ENCODE measurements at places on chromosomes 13 and 19. TPM values are rescaled to one million over a fixed set of nuclear protein-coding genes. Genes with fewer than 3 reads are reported as not detected.
A peak's percentile ranks its signal among the peaks of the same experiment; 100 is the strongest.

- H3K36me3 ChIP-seq = no peaks in the 10 kb centered on the region
- H3K4me1 ChIP-seq = peaks cover 5% of the 10 kb centered on the region
- no peak overlapping the region for H3K27ac ChIP-seq
- no peak overlapping the region for H3K4me3 ChIP-seq
- no peak for DNase-seq
- H3K27me3 ChIP-seq = no peaks in the 10 kb centered on the region
Observed at GRCh38 chr13:23505007-23505406, 65.2 kb upstream of the TNFRSF19 start.

ZNF700 gene
- 14.1 TPM for total RNA-seq

UBE2L5 gene
- not detected for total RNA-seq

DNA sequence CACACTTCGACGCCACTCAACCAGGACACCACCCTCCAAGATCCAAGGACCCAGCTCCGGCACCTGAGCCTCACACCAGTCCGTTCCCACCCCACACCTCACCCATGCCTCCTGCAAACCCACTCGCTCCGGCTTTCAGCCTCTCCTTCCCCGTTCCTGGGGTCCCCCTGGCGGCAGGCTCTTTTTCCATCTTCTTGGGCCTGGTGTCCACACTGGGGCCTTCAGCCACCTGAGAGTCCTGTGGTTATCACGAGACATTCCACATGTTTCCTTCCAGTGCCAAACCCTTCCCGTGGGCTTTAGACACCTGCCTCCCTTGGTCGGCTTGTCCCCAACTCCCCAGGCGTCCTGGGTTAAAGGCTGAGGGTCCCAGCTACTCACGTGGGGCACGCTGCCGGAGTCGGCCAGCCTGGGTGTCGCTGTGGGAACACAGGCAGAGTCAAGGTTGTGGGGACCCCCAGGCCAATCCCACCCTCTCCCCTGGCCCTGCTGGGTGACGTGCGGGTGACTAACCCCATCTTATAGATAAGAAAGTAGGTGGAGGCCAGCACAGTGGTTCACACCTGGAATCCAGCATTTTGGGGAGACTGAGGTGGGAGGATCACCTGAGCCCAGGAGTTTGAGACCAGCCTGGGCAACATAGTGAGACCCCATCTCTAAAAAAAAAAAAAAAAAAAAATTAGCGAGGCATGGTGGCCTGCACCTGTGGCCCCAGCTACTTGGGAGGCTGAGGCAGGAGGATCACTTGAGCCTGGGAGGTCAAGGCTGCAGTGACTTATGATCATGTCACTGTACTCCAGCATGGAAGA is 1.9 kb downstream of the JSRP1 start:
- no peaks in the 10 kb centered on the region for H3K36me3 ChIP-seq
- H3K4me3 ChIP-seq = peak overlapping the region; percentile 65
- H3K27me3 ChIP-seq = peaks cover 4% of the 10 kb centered on the region
- DNase-seq = peak; percentile 66
- H3K27ac ChIP-seq = peak overlapping the region; percentile 21

TMPRSS9 gene
- not detected for total RNA-seq

- H3K27ac ChIP-seq = no peak overlapping the region
- no peak overlapping the region for H3K4me3 ChIP-seq
- no peaks in the 10 kb centered on the region for H3K27me3 ChIP-seq
- H3K36me3 ChIP-seq = peaks cover 5% of the 10 kb centered on the region
Observed at GRCh38 chr13:89568276-89568675, 1779.2 kb upstream of the MIR17HG start.

- H3K4me1 ChIP-seq = peaks cover 16% of the 10 kb centered on the region
- H3K4me3 ChIP-seq = no peak overlapping the region
- no peak overlapping the region for H3K27ac ChIP-seq
Observed at GRCh38 chr19:54155694-54156093, 3.8 kb downstream of the LENG1 start.

DNA sequence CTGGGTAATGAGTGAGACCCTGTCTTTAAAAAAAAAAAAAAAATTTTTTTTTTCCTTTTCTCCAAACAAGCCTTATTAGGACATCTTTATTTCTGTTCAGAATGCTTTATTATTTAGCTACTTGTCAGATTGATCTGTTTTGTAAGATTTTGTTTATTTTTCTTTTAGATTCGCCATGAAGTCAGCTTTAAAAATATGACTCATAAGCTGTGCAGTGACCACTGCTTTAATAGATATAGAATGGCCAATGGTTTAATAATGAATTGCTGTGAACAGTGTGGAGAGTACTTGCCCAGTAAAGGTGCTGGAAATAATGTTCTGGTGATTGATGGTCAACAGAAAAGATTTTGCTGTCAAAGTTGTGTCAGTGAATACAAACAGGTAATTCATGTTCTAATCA is 47.7 kb downstream of the ZMYM2 start:
- no peaks in the 10 kb centered on the region for H3K27me3 ChIP-seq
- no peak for DNase-seq
- no peak overlapping the region for H3K27ac ChIP-seq
- peaks cover 44% of the 10 kb centered on the region for H3K36me3 ChIP-seq
- H3K4me1 ChIP-seq = peaks cover 14% of the 10 kb centered on the region

FGF21 gene
- total RNA-seq = not detected

CASP14 gene
- not detected for total RNA-seq

GRCh38 chr19:53907193-53907581 is 1.9 kb upstream of the CACNG7 start:
- H3K4me3 ChIP-seq = peak overlapping the region; percentile 32
- peaks cover 10% of the 10 kb centered on the region for H3K4me1 ChIP-seq
- peaks cover 85% of the 10 kb centered on the region for H3K27me3 ChIP-seq
- no peak for DNase-seq
- H3K36me3 ChIP-seq = no peaks in the 10 kb centered on the region
- no peak overlapping the region for H3K27ac ChIP-seq

RASIP1 gene
- total RNA-seq = 2.4 TPM

GRCh38 chr13:31042049-31042448 is 109.6 kb downstream of the TEX26 start:
- no peaks in the 10 kb centered on the region for H3K36me3 ChIP-seq
- H3K4me1 ChIP-seq = no peaks in the 10 kb centered on the region
- no peak overlapping the region for H3K27ac ChIP-seq

GDF15 gene
- total RNA-seq = 14.4 TPM

- no peak for DNase-seq
- H3K27ac ChIP-seq = no peak overlapping the region
- no peaks in the 10 kb centered on the region for H3K36me3 ChIP-seq
- H3K4me1 ChIP-seq = peaks cover 4% of the 10 kb centered on the region
- peak overlapping the region; percentile 75 for H3K4me3 ChIP-seq
- peaks cover 37% of the 10 kb centered on the region for H3K27me3 ChIP-seq
Observed at GRCh38 chr13:21074546-21074945, 13.2 kb upstream of the LATS2 start.

- H3K36me3 ChIP-seq = no peaks in the 10 kb centered on the region
- H3K27ac ChIP-seq = peak overlapping the region; percentile 2
- H3K4me3 ChIP-seq = no peak overlapping the region
- DNase-seq = no peak
- H3K4me1 ChIP-seq = peaks cover 2% of the 10 kb centered on the region
Observed at GRCh38 chr19:35811317-35812219, 1.1 kb downstream of the PRODH2 start.

YJEFN3 gene
- 27.6 TPM for total RNA-seq

DNA sequence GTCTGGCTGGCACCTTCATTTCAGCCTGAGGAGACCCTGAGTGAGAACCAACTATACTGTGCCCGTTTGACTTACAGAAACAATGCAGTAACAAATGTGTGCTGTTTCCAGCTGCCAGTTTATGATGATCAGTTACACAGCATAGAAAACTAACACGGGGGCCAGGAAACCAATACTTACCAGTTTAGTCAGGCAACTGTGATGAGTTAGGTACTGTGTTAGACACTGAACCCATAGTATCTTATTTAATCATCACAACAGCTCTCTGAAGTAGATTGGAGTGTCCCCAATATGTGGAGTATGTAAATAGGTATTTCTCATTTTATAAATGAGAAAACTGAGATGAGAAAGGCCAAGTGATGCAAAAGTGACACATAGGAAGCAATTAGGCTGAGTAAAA is 620.9 kb upstream of the KLF12 start:
- no peak overlapping the region for H3K27ac ChIP-seq
- no peak for DNase-seq
- no peaks in the 10 kb centered on the region for H3K36me3 ChIP-seq
- H3K4me1 ChIP-seq = no peaks in the 10 kb centered on the region
- no peaks in the 10 kb centered on the region for H3K27me3 ChIP-seq
- H3K4me3 ChIP-seq = no peak overlapping the region

MADCAM1 gene
- 1.0 TPM for total RNA-seq

DNA sequence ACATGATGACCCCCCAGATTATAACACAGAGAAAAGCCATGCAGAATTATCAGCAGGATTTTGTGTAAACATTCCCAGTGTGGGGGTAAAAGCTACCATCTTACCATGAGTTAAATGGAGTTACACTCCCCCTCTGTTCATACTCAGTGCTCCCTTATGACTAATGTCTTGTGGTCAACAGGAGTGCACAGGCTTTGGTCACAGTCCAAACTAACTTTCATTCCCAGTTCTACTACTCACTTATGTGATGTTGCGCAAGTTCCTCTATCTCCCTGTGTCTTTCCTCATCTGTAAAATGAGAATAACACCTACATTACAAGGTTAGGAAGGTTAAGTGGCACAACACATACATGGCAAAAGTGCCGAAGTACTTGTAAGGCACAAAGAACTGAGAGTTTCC is 277.9 kb downstream of the RBM26 start:
- no peak for DNase-seq
- H3K4me3 ChIP-seq = no peak overlapping the region
- H3K36me3 ChIP-seq = no peaks in the 10 kb centered on the region
- H3K4me1 ChIP-seq = no peaks in the 10 kb centered on the region

WBP4 gene
- 11.0 TPM for total RNA-seq

DNA sequence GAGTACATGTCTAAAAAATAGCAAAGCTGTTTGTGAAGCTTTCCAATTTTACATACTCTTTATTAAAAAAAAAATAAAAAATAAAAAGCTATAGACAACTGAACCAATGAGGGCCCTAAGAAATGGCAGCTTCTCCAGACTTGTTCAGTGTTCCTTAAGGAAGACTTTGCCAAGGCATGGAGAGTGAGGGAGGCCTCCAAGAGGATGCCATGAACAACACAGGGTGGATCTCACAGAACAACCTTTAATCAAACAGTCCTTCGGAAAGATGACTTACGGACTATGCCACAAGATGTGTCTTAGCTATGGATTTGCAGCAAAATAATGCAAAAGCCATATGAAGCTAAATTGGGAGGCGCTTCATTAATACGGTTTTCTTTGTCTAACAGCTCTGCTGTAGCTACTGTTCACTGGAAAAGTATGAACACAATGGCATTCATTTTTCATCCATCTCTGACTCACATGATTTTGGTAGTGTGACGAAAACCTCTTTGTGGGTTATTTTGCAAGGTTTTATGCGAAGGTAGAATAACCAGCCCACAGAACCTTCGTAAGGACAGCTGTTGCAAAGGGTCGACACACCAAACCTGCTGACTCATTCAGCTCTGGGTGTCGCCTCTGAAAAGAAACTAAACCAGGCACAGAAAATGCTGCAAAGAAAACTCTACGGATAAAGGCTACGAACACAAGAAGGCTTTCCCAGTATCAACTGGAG is 27.7 kb downstream of the EFNB2 start:
- DNase-seq = no peak
- H3K27ac ChIP-seq = peak overlapping the region; percentile 81
- H3K27me3 ChIP-seq = no peaks in the 10 kb centered on the region
- no peak overlapping the region for H3K4me3 ChIP-seq
- peaks cover 19% of the 10 kb centered on the region for H3K36me3 ChIP-seq

TMEM221 gene
- 3.6 TPM for total RNA-seq

DNA sequence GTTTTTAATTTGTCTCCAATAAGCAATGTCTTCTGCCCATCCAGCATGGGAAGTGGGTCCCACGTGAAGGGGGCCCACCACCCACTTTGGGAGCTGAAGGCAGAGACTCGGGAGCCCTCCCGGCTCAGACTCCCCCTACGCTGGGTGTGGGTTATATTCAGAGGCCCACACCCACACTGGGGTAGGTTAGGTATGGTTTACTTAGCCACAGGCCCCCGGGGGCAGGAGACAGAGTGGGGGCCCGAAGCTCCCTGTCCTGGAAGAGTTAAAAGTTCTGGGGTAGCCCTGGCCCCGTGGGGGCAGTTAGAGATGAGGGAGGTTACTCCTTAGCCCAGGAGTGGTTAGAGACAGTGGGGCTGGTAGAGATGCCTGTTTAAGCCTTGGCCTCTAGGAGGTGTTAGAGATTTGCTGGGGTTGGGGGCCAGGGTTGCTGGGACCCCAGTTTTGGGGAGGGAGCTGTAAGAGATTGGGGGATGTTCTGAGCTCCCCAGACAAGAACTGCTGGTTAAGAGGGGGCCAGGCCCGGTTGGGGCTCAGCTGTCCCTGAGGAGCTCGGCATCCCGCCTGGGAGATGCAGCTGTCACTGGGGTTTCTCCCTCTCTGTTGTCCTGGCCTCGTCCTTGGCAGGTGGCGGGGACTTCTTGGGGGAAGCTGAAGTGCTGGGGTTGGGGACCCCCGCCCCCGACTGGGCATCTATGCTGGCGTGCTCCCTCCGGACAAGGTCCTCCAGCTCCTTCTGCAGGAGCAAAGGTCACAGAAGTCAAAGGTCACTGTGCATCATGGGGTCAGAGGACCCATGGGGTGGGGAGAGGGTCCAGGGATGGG is 712 bp upstream of the RINL start:
- peaks cover 1% of the 10 kb centered on the region for H3K36me3 ChIP-seq
- peak overlapping the region; percentile 29 for H3K27ac ChIP-seq
- no peak overlapping the region for H3K4me3 ChIP-seq

- DNase-seq = no peak
- peaks cover 11% of the 10 kb centered on the region for H3K27me3 ChIP-seq
- peaks cover 28% of the 10 kb centered on the region for H3K4me1 ChIP-seq
- H3K36me3 ChIP-seq = no peaks in the 10 kb centered on the region
Observed at GRCh38 chr13:99655351-99656091, 154.2 kb downstream of the TM9SF2 start.

DNA sequence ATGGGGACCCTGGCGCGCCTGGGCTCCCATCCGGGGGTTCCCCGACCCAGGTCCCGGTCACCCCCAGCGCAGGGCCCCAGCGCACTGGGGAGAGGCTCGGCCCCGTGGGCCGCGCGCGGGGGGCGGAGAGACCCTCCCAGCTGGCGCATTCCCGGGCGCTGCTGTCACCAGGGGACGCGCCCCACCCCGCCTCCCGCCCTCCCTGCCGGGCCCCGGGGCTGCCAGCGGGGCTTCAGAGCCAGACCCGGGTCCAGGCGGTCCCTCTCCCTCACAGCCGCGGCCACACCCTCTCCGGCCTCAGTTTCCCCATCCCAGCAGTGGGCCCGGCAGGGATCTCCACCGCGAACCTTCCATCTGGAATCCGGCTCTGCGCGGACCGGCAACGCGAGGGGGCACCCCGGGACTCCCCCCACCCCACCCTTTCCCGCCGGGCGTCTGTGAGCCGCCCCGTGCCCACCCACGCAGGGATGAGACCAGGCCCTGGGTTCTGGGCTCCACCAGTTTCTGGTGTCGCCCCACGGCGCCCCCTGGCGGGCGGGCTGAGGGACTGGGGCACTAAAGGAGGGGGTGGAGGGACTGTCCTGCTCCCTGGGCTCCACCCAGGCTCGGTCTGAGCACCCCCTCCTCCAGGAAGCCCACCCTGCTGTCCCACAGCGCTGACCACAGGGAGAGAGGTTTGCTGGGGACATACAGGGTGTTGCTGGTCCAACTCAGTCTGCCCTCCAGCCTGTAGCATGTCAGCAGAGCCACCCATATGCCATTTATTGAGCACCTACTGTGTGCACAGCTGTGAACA is 878 bp upstream of the ADAMTSL5 start:
- peaks cover 49% of the 10 kb centered on the region for H3K27me3 ChIP-seq
- H3K27ac ChIP-seq = no peak overlapping the region
- H3K36me3 ChIP-seq = no peaks in the 10 kb centered on the region
- no peak overlapping the region for H3K4me3 ChIP-seq
- H3K4me1 ChIP-seq = peaks cover 3% of the 10 kb centered on the region

GRCh38 chr13:93865235-93865634 is 614.2 kb downstream of the DCT start:
- H3K27ac ChIP-seq = no peak overlapping the region
- no peaks in the 10 kb centered on the region for H3K36me3 ChIP-seq
- H3K27me3 ChIP-seq = no peaks in the 10 kb centered on the region
- no peak overlapping the region for H3K4me3 ChIP-seq
